ENCODE measurements at places on chromosomes 12 and 14.

DNA sequence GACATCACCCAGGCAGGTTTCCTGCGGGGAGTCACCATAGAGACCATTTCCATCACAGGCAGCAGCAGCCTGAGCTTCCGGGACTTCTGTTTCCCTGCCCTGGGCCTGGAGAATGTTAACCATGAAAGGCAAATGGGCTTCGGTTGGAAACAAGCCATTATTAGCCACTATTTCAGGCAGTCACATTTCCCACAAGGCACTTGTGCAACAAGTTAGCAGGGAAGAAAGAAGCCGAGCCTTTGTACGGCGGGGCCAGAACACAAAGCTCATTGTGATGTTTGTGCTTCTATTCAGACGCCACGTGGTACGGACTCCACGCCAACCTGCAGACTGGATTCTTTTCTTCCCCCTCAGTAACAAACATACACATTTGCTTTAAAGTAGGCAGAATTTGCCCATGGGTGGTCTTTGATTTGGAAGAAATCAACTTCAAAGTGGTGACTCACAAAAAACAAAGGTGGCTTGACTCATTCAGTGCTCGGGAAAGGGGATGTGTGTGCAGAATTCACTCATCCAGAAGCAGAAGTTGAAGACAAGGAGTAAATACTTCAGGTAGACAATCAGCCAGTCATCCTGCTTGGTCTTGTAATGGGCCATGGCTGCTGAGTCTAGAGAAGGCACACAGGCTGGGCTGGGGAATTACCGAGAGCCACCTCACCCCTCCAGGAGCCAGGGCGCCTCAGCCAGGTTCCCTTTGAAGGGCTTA is 154.2 kb upstream of the PRMT8 start:
- no peak for DNase-seq

GRCh38 chr12:89671469-89671868 is 37.2 kb downstream of the ATP2B1 start:
- no peak for DNase-seq

DNA sequence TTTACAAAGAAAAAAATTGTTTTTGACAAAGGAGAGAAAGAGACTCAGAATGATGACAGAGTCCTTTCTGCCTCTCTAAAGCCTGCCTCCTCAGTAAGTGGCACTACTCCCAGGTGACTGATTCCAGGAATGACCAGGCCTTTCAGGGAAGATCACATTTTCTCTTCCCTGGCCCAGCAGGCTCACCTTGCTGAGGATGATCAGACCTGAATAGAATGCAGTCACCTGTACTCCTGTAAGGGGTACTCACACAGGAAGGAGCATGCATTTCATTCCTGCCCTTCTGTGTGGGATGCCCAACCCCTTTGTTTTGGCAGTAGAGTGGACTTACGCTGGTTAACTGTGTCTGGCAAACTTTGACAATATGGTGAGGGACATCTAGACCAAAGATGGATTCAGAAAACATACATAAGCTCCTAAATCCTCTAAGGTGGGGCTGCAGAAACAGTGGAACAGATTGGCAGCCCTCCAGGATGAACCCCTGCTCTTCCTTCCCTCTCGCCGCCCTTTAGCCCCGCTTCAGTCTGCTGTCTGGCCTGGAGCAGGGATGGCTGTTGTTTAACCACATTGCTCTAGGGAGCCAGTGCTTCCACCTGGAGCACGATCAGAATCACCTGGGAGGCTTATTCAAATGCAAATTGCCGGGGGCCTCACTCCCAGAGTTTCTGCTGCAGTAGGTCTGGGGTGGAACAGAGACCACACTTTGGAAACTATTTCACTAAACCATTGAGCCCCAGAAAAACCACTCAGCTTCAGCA is 29.8 kb downstream of the ERG28 start:
- DNase-seq = no peak

DNA sequence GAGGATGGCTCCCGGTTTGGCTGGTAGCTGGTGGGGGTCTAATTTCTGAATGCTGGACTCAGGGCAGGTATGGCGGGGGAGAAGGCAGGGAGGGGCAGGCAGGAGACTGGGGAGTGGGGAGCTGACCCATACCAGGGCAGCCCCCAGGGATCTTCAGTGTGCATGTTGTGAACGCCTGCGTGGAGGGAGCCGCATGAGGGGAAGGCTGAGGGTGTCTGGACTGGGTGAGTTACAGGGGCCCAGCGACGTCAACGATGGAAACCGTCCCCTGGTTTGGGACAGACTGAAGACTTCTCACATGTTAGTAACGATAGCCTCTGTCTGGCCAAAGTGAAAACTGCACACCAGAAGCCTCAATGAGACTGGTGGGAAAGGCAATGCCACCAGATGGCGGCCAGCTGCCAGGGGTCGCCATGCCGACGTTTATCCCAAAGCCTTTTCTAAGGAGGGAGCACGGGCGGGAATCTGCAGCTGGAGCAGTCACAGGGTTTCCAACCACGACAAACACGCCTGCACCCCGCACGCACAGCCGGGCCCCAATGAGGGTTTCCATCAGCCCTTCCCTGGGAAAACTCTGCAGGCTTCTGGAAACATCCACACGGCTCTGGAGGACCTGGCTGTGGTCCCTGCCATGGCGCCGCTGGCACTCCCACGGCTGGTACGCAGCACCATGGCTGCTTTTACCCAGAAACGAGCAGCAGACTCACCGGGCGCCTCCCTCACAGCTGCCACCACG is 14.0 kb downstream of the PGAM5 start:
- no peak for DNase-seq

DNA sequence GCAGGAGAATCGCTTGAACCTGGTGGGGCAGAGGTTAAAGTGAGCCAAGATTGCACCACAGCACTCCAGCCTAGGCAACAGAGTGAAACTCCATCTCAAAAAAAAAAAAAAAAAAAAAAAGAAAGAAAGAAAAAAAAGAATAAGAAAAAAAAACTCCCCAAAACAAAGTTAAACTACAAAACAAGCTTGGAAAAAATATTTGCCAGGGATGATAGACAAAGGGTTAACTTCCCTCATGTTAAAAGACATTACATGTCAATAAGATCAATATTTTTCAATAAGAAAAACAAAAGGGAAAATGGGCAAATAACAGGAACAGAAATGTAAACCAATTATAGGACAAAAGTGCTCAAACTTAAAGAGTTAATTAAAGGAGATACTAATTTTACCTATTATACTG is 26.4 kb upstream of the HIGD1C start:
- DNase-seq = no peak

- no peak for DNase-seq
Observed at GRCh38 chr12:117334855-117335587, 26.4 kb downstream of the NOS1 start.

DNA sequence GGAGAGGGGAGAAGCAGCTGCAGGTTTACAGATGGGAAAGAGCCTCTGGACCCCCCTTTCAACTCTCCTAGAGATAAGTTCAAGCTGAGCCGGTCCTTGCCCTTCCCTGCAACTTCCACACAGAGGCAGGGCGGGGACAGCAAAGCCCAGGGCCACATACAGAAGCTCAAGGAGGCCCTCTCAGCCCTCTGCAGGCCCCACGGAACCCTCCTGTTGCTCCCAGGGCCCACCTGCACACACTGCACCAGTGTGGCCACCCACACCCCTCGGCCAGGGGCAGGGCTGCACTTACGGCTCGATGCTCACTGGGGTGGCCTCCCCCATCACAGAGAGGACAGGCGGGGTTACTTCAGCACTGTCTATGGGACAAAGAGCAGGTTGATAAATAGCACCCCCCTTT is 13.0 kb upstream of the PNMA1 start:
- no peak for DNase-seq

DNA sequence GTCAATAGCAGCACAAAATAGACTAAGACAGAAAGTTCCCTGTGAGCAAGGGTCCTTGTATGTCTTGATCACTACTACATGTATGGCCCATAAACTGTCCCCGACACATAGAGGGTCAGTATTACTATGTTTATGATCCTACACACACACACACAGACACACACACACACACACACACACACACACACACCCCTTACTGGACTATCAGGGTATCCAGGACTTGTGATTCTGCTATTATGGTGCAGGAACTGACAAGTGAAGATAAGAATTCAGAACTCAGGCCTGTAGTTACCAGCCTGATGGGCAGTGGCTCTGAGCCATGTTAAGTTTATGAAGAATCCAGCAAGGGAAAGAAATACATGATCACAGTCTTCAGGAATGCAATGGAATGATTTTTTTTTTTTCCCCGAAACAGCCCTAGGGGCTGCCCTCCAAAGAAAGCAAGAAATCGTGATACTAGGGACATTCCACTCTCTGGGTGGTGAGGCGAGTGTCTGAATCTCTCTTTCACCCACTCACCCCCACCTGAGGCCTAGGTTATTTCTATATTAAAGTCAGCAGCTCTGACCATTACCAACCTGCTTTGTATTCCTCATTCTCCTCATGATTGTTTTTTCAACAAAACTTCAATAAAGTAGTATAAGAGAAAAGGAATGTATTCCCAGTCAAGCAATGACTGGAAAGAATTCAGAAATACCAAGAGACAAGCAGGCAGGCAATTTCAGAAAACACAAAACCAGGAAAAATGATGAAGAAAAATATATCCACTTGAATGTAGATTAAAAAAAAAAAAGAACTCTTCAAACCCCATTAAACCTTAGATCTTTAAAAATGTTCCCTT is 105.8 kb downstream of the AVPR1A start:
- DNase-seq = no peak

- no peak for DNase-seq
Observed at GRCh38 chr14:28097585-28097984, 669.0 kb upstream of the FOXG1 start.

- DNase-seq = no peak
Observed at GRCh38 chr12:121465921-121466793, 66.2 kb downstream of the RNF34 start.

DNA sequence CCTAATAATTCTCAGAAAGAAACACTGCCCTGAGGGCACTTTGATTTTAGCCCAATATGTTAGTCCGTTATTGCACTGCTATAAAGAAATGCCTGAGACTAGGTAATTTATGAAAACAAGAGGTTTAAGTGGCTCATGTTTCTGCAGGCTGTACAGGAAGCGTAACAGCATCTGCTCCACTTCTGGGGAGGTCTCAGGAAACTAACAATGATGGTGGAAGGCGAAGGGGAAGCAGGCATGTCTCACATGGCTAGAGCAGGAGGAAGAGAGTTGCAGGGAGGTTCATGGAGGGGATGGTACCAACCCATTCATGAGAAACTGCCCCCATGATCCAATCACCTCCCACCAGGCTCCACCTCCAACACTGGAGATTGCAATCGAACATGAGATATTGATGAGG is 49.4 kb upstream of the RERG start:
- DNase-seq = no peak

DNA sequence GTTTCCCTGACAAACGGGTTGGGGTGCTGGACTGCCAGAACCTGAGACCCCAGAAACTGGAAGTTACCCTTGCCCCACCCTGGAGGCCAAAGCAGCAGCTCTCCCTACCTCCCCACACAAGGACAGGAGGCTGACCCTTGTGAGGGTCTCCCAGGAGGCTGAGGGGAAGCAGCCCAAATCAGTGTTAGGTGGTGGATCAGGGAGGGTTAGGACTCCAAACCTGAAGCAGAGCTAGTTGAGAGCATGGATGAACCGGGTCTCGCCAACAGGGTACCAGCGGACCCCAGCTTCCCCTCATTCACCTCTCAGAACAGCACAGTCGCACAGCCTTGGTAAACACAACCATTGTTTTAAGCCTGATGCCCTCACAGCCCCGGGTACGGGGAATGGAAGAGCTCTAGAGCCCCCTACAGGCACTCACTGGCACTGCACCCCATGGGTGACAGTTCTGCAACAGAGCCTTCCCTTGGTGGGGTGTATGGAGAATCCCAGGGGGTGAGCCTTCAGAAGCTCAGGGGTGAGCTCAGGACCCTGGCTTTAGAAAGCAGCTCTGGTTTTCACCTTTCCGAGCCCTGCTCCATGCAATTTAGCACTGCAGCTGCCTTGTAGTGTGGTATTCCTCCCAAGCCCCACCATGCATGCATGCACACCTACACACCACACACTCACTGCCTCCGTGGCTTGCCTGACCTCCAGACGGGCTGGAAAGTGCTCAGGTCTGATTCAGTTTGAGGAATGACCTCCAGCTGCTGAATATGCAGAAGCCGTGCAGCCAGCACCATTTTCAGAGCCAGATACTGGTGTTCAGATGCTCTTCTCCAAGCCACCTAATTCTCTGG is 11.2 kb downstream of the ESRRB start:
- DNase-seq = peak; percentile 85

DNA sequence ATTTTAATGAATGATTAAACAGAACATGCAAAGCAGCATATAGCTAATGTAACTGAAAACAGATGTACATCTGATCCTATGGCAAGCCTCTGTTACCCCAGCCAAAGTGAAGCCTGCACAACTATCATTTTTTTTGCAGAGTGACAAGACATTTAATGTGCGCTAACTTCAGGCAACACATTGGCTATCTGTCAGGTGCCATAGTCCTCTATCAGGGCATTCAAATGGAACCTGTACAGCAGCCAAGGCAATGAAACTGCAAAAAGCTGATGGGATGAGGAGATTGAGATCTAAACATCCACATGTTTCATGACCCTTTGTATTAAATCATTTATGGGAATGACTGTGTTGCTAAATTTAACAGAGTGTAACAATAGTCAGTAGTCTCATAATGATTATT is 1088.5 kb upstream of the TMEM132C start:
- no peak for DNase-seq

DNA sequence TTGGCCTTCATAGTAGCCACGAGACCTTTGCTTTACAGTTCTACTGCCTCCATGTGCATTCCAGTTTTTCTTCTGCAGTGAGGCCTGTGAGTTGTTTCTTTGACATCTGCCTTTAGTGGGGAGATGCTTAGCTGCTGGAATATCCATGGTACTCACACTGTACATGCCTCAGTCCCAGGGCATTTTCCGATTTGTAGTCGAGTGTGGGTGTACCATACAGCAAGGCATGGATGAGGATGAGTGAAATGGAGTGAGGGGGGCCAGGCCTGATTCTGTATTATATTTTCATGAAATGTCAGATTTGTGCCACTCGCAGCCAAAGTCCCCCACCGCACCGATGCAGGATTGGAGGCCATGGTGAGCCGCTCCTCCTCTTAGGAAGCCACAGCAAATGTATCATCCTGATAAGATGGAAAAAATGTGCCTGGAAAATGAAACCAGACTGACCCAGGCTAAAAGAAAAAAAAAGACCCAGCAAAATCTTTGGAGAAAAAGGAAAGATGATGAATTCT is 173.0 kb downstream of the ADGRD1 start:
- DNase-seq = no peak

- DNase-seq = no peak
Observed at GRCh38 chr14:90457186-90457585, 60.4 kb downstream of the CALM1 start.

DNA sequence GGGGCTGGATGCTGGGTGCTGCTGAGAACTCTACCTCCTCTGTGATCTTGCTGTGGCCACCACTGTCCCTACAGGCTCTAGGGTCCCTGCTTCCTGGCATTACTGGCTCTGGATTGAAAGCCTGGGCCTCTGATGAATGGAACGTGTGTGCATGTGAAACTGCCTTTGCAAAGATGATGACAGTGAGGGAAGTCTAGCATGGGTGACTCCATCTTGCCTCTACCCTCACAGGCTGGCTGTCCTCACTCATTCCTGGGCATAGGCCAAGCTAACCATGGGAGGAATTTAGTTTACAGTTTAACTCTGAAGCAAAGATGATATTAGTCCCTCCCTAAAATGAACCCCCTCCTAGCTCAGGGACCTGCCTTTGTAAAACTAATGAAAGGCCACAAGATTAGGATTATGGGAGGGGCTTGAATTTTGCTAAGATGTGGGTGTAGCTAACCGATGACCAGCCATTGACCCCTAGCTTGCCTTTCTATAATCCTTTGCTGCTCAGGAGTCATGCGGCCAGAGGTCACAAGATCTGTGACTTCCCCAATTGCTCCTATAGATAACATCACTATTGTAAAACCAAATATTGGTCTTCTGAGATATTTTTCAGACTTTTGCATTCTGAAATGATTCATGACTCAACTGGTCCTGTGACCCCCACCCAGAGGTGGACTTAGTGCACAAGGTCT is 2.2 kb upstream of the C1S start:
- DNase-seq = no peak

All from mesothelial cell of epicardium (in vitro differentiated cells).